NCI-H1436 (cell line): ENCODE measurements at places on chromosomes 3 and 15.

DNA sequence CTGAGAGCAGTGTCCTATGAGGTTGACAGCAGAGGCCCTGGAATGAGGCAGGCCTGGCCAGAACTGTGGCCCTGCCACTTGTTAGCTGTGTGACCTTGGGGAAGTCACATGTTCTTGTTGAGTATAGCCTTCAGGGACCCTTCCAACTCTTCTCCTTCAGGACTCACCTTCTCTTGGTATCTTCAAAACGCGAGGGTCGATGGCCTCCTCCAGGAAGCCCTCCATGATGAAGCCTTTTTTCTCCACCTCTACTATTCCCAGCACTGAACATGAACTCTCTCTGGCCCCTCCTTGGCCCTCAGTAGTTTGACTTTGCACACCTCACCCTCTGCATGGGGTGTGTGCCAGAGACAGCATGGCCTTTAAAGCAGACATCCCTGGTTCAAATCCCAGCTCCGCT is 195.1 kb upstream of the LINGO1 start:
- DNase-seq: no peak

- DNase-seq: peak; percentile 30
These were observed 382.9 kb downstream of the GABRG3 start for GRCh38 chr15:27353856-27354255.

DNA sequence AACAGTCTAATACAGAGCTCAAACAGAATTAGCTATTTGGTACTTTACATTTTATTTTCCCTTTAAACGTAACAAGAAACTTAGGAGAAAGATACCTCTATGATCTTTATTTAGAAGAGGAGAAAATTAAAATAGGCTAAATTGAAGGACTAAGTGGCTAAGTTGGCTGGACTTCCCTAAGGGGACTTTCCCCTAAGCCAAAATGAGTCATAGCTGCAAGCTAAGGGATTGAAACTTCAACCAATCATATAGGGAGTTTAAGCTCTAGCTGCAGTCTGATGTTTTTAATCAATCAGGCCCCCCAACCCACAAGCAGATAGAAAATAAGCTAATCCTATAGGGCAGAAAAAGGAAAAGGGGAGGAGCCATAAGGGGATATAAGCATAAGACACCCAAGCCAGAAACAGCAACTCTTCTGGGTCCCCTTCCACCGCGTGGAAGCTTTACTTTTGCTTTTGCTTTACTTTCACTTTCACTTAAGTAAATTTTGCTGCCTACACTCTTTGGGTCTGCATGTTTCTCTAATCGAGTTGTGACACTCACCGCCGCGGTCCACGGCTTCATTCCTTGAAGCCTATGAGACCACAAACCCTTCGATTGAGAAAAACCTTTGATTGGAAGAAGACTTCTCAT is 1108.5 kb upstream of the EPHA6 start:
- no peak for DNase-seq

GRCh38 chr15:91116113-91117067 is 16.3 kb downstream of the SV2B start:
- DNase-seq: no peak

DNA sequence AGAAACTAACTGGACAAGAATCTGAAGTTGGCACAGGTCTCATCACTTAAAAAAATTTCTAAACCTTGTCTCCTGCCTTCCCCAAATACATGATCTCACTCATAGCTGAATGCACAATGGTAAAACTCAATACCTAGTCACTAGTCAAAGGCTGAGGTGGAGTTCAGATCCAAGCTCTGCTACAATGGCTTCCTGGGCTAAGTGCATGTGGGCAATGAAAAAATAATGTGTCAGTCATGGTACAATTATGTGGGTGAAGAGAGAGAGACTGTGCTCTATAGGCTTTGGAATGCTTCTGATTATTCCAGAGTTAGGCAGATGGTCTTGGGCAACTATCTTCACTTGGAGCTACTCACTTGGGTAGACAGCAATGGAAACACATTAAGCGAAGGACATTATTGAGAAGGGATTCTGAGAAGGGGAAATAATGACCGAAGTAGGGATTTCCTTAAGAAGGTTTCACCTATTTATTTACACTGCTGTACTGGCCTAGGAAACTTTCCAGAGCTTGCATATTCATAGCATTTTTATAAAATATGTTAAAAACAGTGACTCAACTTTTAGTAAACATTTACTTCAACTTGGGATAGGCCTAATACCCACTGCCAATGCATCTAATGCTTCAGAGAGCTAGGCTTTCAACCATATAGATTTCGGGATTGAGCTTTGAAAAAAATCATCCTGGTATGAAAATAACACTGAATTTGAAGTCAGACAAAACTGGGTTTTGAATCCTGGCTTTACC is 58.7 kb upstream of the PLXND1 start:
- no peak for DNase-seq

- no peak for DNase-seq
These were observed 6.5 kb downstream of the BCHE start for GRCh38 chr3:165830746-165831145.

- DNase-seq: no peak
These were observed 69.4 kb upstream of the GAP43 start for GRCh38 chr3:115553796-115554486.

- no peak for DNase-seq
These were observed 208.5 kb upstream of the LINGO1 start for GRCh38 chr15:77840991-77841775.

DNA sequence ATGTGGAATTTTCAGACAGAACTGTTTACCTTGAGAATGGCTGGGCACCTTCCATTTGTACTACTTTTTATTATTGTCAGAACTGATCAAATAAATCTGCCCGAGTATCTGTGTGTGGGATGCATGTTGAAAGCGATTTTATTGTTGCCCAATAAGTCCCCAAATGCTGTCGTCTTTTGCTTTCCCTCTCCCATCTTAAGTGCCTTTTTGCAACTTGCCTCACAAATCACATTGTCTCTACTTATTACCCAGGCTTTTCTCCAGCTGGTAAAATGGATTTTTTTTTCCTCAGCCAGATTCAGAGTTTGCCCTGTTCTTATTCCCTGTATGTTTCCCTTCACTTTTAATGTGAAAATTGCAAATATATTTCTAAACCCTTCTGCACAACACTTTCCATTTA is 163.1 kb downstream of the CNTN4 start:
- no peak for DNase-seq

GRCh38 chr3:134214239-134214638 is 36.4 kb downstream of the RYK start:
- no peak for DNase-seq

DNA sequence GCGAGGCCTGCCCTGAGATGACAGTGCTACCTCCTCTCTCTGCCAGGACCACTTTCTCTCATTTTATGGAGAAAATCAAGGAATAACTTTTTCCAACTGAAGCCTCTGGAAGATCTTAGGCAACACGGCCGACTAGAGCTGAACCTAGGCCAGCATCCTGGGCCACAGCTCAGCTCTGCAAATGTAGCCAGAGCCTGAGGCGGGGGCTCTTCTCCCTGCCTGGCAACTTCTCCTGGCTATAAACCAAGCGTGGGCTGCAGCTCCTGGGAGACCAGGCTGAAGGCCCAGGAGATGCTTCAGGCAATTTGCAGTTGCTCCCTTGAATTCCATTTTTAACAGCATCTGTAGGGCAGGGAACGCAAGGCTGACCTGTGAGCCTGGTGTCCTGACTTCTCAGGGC is 74.9 kb downstream of the CEMIP start:
- no peak for DNase-seq

- no peak for DNase-seq
These were observed 1.5 kb upstream of the CD276 start for GRCh38 chr15:73682600-73683090.

GRCh38 chr15:67997996-67998395 is 56.1 kb upstream of the PIAS1 start:
- no peak for DNase-seq

GRCh38 chr15:92733934-92734521 is 78.5 kb upstream of the FAM174B start:
- DNase-seq: peak; percentile 40

DNA sequence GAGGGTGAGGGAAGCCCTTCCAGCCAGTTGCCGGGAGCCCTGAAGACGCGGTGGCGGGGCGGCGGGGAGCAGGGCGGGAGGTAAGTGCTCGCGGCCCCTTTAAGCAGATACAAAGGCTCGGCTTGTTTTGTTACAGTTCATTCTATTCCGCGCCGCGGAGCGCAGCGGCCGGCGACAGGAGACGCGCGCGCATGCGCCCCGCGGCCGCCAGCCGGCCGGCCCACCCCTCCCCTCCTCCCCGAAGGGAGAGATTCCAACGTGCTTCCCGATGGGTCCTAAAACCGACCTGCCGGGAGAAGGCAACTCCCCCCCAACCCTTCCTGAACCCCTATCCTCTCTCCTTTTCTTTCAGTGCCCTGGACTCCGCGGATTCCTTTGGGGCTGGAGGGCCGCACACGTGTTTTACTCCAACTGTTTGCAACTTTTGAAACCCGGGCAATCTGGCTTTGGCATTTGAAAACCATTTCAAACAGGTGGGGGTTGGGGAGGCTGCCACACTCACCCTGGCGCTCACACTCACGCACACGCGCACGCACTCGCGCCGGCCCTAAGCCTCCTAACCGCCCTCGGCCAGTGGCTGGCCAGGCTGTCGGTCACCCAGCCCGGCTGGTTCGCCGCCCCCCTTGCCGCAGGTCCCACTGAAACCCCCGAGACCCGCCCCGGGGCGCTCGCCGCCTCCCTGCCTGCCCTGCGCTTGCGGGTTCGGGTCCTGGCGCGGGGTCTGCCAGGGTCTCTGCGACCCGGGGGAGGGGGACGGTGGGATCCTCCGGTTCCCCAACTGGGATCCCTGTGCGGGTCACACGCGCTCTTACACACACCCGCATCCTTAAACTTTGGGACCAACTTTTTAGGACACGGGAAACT is at the start of gene MAGI1:
MAGI1 (minus strand) TSS at position 193 of the 864 bp plus-strand sequence. CDS start 610 bp downstream, outside the sequence.
- peak; percentile 69 for DNase-seq

- no peak for DNase-seq
These were observed 49.0 kb downstream of the SPATA16 start for GRCh38 chr3:173092038-173092437.

DNA sequence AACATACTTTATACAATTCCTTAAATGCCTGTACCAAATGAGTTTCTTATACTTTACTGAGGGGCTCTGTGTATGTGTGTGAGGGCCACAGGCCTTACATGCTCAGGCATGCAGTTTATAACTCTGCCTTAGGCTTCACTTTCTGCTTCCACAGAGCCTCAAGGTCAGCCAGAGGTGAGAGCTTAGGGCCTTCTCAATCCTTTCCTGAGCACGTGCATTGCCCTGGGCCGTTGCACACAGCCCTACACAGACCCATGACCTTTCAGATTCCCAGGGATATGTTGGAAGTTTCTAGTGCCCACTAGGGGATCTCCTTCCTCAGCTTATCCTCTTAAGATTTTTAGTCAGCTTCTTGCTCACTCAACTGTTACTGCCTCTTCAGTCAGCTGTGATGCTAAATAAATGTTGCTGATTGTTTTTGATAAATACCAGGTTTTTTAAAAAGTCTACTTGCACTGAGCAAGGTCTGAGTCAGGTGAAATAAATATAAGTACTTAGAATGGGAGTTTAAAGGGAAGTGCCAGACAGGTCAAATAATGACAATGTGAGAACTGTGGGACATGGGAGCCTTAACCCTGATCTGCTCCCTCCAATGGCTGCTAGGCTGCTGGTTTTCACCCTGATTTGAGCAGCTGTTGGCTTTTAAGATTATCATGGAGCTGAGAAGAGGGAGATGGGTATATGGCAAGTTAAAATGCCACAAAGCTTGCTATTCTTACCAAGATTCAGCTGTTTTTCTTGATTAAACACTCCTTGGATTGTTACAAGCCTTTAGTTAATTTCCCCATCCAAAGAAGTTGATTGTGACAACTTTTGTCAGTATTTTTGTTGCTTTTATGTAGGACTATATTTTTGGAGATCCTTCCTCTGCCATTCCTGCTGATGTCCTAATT is 169.5 kb downstream of the PLD1 start:
- DNase-seq: no peak

DNA sequence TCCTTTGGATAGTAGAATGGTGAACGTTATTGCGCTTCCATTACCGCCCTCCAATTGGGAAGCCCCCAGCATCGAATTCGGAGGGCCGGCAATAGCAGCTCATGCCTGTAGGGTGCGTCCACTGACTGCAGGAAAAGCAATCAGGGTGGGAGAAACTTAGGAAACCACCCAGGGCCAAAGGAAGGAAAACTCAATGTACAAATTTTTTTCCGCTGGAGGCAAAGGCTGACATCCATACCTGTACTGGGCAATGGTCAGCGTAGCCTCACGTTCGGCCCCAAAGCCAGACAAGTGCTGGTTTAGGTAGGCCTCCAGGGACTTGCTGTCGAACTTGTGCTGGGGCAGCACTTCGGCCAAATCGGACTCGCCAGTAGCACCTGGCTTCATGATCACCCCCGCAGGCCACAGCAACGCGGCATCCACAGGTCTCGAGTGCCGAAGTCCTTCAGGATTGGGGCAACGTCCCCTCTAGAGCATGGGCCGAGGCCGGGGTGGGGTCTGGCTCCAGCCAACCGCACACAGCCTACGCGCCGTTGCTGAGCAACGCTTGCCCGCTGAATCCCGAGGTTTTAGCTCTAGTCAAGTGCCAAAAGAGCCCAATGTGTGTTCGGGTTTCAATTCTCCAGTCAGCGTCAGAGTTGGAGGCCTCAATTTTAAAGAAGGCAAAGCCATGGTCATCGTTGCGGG is at the start of gene ACAD11:
ACAD11 (minus strand) TSS at position 445 of the 687 bp plus-strand sequence; CDS start at position 387, 58 bp downstream.
- peak; percentile 59 for DNase-seq

- no peak for DNase-seq
These were observed 69.0 kb downstream of the NME9 start for GRCh38 chr3:138260611-138261010.
